MCF 10A (cell line): ENCODE measurements at places on chromosomes 13 and 19.

- DNase-seq, result no peak
Measured at GRCh38 chr13:66378894-66379293, 851.2 kb downstream of the PCDH9 start.

GRCh38 chr13:83204886-83205285 is 677.4 kb downstream of the SLITRK1 start:
- no peak for DNase-seq

GRCh38 chr13:33260168-33261098 is 25.1 kb downstream of the STARD13 start:
- DNase-seq, result peak; percentile 65

- DNase-seq, result peak; percentile 47
Measured at GRCh38 chr19:2270157-2270422, 11.9 kb downstream of the PEAK3 start.

DNA sequence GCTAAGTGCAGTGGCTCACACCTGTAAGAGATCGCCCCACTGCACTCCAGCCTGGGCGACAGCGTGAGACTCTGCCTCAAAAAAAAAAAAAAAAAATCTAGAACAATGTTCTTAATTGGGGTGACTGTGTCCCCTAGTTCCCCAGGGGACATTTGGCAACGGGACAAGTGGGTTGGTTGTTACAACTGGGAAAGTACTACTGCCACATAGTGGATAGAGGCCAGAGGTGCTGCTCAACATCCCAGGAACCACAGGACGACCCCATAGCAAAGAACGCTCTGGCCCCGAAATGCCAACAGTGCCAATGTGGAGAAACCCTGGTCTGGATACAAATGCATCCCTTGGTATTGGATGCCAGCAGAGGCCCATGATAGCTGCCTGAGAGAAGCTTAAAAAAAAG is 11.8 kb downstream of the NLRP12 start:
- no peak for DNase-seq
